ENCODE measurements at places on chromosomes 2 and 18.

GRCh38 chr2:12710301-12710700 lies 6.4 kb upstream of the TRIB2 start:
- no peak for DNase-seq

- peak; percentile 4 for DNase-seq
These were observed 228.6 kb downstream of the SETBP1 start for GRCh38 chr18:44909191-44909719.

- no peak for DNase-seq
These were observed 37.1 kb downstream of the CD28 start for GRCh38 chr2:203743441-203743981.

DNA sequence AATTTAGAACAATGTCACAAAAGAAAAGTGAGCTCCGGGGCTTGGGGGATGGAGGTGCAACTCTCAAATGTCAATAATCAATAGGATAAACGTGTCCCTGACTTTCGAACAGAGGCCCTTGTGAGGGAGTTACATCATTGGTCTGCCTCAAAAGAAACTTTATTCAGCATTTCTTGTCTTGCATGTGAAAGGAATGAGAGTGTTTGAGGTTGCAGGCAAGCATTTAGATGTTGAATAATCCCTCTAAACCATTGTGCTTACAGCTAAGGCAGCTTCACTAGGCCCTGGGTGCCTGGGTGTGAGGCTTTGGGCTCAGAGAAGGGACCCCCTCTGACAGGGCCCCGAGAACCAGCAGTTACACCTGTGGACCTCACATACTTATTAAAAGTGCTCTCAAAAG lies 28.6 kb upstream of the FHL2 start:
- DNase-seq, result no peak

DNA sequence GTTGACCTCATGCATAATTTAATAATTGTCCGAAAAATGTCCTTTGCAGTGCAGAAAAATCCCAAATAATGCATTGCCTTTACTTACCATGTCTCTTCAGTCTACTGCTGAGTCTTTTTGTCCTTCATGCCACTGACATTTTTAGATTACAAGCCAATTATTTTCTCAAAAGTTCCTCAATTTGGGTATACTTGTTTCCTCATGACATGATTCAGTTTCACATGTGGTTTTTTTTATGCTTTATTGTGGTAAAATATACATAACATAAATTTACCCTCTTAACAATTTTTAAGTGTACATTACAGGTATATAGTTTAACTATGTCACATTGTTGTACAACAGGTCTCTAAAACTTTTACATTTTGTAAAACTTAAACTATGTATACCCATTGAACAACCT lies 81.0 kb downstream of the EPC2 start:
- no peak for DNase-seq

GRCh38 chr2:121151311-121152109 lies 133.5 kb downstream of the TFCP2L1 start:
- no peak for DNase-seq

DNA sequence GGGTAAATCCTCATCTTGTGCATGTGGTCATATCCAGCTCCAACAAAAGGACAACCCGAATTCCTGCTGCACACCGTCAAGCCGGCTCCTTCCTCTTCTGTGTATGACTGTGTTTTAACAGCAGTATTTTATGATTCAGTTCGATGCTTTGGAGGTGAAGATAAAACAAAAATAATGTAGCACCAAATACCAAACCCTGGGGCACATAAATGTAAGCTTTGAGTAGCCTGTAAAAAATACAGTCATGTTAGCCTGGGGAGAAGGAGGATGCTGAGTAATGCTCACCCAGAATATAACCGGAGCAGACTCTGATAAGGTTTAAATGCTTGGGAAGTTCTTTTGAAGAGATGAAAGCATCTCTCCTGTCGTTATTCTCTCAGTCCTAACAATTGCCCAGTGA lies 225.0 kb downstream of the SUCLG1 start:
- no peak for DNase-seq

DNA sequence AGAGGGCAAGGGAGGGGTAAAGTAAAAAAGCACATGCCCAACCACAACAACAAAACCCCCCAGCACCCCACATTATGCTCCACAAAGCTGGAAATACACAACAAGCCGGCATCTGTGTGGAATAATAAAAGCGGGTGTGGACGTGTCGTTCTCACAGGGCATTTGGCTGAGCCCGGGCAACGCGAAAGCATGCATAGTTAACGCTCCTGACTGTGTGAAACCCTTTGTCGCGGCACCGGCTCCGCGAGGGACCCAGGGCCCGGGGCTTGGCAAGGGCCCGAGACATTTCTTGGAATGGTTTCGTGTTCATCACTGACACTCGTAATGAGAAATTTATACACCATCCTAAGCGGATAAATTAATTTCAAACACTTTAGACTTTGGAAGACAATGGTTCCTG lies 165.6 kb downstream of the INHBB start:
- DNase-seq, result no peak

DNA sequence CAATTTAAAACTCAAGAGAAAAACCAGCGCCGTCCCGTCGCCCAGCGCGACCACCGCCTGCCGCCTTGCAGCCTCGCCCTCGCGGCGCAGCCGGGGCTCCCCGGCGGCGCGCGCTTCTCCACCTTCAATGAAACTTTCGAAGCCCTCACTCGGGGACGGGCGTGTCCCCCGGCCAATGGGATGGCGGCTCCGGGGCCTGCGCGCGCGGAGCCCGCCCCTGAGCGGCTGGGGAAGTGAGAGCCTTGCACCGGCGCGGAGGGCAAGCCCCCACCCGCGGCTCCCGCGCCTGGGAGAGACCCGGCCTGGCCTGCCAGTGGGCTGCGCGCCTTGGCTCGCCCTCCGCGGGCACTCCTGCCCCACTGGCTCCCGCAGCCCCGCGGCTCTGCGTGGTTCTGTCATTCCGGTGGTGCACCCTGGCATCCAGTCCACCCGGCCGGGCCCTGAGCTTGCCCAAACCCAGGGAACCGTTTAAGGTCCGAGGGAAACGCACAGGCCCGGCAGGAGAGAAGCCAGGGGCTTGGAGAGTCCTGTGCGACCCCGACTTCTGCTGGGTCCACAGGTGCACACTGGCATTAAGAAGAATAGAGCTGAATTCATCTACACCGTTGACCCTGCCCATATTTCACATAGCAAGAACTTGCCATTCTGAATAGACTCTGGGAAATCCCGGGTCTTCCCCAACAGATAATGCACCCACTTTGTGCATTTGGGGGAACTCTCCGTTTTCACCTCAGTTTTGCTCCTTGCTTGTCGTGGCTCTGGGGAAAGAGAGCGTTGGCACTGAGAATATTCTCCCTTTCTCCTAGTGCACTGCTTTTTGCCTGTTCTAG lies at the start of gene PIEZO2:
TSS of gene PIEZO2 (minus strand) at position 129 of the 830 bp plus-strand sequence. CDS start 981 bp downstream, outside the sequence.
- DNase-seq, result peak; percentile 56

- DNase-seq, result no peak
These were observed 383.6 kb downstream of the DSEL start for GRCh38 chr18:67132919-67133318.

- DNase-seq, result no peak
These were observed 327.0 kb upstream of the HS6ST1 start for GRCh38 chr2:128645631-128646030.

DNA sequence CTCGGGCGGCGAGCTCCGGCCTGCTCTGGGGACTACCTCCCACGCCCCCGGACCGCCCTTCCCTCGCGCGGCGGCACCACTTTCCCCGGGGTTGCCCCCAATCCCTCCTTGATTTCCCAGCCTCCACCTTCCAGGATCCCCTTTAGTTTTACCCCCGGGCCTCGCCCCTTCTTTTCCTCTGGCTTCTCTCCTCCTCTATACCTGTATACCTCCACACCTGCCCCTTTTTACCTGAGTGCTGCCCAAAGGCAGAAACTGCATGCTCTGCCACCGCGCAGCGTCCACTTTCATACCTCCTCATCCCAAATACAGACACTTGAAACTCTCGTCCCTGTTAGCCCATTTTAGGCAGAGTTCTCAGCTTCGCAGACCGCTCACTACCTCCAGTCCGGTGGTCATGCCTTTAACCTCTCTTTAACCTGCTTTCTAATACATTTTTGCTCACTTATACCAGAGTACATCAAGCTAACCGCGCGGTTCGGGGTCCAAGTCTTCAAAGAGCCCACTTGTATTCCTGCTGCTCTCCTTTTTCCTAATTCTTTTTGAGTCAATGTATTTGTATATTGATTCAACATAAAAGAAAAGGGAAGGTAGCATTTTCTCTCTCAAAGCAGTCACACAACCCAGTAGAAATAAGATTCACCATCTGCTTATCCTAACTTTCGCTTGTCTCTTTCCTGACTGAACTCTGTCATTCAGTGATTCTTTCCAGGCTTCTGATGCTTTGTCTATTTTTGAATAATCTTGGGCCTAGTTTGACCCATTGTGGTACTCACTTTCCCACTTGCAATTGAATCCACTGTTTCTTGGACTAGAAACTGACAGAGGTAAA lies 901 bp downstream of the SPOPL start:
- DNase-seq, result peak; percentile 28

DNA sequence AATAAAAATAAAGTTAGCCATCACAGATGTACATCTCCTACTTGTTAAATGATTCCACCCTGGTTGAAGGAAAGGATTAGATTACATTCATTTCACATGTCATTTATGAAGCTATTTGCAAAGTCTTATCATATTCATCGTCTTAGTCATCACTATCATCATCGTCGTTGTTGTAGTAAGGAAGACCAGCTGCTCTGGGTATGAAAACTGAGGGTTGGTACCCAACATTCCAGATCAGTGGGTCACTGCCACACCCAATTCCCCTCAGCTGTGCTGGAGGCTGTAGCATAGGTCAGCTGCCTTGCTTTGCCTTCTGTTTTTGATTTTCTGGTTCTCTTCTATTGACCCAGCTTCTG lies 20.9 kb upstream of the CCBE1 start:
- DNase-seq, result no peak

GRCh38 chr2:1812926-1813325 lies 68.6 kb upstream of the PXDN start:
- DNase-seq, result no peak

DNA sequence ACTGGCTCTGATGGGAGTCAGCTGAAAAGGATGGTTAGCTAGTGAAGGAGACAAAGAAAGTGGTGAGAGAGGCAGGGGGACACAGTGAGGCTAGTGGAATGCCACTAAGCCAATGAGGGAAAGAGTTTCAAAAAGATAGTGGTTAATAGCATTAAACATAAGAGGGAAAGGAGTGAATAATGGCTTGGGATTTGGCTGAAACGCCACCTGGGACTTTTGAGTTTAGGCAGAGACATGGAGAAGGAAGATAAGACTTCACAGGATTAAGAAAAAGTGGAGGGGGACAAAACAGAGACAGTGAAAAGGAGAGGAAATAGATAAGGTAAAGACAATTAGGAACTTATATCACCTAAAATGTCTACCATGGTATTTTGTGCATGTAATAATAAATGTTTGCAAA lies 6.9 kb downstream of the CD28 start:
- DNase-seq, result no peak

DNA sequence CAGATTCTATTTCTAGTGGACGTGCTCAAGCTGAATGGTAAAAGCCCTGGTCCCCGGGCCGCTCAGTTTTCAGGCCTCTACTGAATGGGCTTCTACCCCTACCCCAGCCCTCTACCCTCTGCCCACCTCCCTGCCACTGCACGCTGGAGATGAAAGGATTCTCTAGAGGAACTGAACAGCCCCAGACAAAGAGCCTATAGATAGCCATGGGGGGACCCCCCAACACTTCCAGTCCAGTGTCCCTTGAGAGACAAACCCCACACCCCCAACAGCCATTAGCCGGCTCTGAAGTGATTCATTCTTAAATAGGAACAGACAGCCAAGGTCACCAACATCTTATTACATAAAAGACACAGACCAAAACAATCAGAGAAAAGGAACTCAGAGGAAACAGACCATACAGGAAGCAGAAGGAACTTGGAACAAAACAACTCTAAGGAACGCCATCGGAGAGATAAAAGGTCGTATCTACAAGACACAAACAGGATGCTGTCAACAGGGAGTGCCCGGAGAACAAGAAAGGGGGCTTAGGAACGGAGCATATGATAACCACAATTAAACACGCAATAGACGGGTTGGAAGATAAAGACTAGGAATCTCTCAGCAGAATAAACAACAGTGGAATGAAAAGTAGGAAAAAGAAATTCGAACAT lies 23.5 kb downstream of the TMEM37 start:
- no peak for DNase-seq

GRCh38 chr2:237257471-237257951 lies 156.5 kb downstream of the COL6A3 start:
- no peak for DNase-seq

DNA sequence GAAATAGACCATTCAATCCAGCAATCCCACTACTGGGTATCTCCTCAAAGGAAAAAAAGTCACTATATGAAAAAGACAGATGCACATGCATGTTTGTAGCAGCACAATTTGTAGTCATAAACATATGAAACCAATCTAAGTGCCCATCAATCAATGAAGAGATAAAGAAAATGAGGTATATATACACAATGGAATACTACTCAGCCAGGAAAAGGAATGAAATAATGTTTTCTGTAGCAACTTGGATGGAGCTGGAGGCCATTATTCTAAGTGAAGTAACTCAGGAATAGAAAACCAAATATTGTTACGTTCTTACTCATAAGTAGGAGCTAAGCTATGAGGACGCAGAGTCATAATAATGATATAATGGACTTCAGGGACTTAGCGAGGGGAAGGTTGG lies 45.2 kb upstream of the LRRC30 start:
- no peak for DNase-seq

DNA sequence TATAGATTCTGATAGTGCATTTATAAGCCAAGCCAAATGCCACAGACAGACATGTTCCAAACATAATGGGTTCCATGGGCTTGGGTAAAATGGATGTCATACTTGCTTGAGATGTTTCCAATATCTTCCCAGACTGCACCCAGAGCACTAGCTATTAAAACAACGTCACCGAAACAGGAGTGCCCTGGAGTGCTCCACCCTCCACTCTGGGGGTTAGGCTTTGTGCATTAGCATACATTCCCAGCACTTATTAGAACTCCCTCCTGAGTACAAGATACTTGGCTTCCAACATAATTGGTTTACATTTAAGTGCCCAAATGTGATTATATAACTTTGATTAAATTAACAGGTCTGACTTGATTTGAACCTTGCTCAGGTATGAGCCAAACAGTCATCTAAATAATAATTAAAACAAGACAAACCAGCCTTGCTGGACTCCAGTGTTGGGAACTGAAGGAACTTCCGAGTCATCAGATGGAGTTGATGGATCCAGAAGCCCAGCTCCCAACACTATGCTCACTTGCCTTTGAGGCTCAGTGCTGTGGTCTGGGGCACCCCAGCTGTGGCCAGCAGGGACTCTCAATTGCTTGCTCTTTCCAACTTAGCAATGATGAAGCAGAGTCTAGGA lies 60.5 kb upstream of the LGALSL start:
- no peak for DNase-seq

- DNase-seq, result peak; percentile 28
These were observed 122.7 kb downstream of the TWIST2 start for GRCh38 chr2:238970553-238971081.

DNA sequence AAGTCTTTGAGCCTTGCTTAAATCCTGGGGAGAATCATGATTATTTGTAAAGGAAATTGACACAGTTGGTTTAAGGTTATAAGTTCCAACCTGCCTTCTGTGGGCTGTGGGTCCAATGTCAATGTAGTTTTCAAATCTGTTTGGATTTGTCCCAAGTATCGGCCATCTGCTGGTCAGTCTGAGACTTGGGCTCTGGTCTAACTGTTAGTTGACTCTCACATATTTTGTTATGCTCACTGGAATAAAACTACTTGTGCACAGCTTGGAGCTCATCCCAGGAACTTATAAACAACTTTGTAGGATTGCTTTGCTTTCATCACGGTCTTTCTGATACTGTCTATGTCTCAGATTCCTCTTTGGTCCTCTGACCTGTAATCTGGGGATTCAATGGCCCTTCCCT lies 1026.2 kb upstream of the ZEB2 start:
- DNase-seq, result peak; percentile 10

Data from hematopoietic multipotent progenitor cell treated with erythropoietin and hydrocortisone succinate and interleukin-3 and kit ligand, for 8 days (in vitro differentiated cells).